ENCODE measurements at places on chromosomes 12 and 14. TPM values are rescaled to one million over a fixed set of nuclear protein-coding genes. Genes with fewer than 3 reads are reported as not detected.

The CCDC196 gene
- not detected for total RNA-seq

The PLEKHD1 gene
- total RNA-seq: not detected

The SNAPC1 gene
- 16.3 TPM for total RNA-seq

The LPAR5 gene
- 0.47 TPM for total RNA-seq

Measured in A549 treated with RU486 at 1 μM for 4 hours (cell line).